GM10248 (cell line): ENCODE measurements at places on chromosomes 1 and 21.

GRCh38 chr1:37612186-37612585 lies 16.4 kb upstream of the GNL2 start:
- no peak for DNase-seq

- DNase-seq = no peak
Observed at GRCh38 chr1:89518221-89518631, 6.4 kb upstream of the LRRC8B start.

DNA sequence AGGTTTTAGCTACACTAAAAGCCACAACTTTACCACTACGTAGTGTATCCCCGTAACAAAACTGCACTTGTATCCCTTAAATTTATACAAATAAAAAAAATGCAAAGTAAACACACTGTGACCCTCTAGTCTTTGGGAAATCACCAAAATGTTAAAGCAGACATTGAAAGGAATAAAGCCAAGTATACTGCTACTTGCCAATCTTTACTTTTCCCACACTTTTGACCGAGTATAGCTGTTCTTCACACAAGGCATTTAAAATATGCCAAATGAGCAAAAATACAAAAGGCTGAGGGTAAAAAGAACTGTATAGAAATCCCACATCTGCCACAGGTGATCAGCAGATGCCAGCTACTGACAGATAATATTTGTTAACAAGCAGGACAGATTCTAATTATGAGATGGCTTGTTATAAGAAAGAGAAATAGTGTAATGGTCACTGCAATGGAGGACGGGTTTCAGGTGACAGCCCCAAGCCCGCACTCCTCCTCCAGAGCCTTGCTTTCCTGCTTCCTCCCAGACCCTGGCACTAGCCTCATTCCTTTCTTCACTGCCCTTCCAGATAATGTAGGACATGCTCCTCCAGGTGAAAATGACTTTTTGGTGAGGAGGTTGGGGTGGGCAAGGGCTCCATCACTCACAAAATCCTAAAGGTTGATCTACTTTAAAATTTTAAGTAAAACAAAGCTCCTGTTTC lies 18.1 kb downstream of the KCNT2 start:
- DNase-seq = no peak

DNA sequence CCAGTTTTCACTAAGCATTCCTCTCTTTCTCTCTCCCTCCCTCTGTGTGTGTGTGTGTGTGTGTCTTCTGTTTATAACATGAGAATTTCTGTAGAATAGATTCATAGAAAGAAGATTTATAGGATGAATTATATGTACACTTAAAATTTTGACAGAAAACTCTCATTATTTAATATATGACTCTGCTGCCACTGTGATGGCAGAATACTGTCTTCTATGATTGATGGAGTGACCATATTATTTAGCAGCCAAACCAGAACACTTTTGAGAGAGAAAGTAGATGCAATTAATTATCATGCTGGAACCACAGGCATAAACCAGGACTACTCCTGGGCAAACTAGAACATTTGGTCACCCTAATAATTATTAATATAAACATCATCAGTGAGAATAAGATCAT lies 34.3 kb upstream of the XPR1 start:
- no peak for DNase-seq

- DNase-seq = peak; percentile 32
Observed at GRCh38 chr1:8701794-8702471, 115.5 kb downstream of the RERE start.

DNA sequence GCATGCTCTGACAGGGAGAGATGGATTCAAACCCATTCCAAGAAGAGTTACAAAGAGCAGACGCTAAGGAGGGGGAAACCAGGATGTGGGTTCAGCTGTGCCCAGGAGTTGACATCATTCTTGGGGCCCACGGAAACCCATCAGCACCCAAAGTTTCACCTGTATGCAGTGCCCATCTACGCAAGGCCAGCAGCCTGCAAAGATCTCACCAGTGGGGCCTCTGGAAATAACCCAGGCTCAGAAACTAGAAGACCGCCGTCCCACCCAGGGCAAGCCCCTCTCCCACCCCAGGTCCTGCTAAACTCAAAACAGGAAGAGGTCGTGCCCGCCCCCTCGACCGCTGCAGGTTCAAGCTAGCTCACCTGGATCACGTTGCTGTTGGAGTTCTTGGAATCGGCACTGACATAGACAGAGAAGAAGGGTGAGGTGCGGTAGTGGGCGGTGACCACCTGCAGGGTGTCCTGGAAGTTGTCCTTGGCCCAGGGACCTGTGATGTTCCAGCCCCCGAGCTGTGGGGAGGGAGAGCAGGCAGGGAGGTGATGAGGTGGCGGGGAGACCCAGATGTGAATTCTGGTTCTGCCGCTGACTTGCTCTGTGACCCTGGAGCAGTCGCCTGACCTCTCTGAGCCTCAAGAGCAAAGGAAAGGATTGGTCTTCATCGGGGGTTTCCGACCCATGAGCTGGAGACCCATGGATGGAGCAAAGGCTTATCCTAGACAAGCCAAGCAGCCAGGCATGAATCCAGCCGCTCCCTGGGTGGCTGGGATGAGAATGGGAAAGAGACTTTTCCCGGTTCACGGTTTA lies 31.7 kb downstream of the ECE1 start:
- DNase-seq = no peak

DNA sequence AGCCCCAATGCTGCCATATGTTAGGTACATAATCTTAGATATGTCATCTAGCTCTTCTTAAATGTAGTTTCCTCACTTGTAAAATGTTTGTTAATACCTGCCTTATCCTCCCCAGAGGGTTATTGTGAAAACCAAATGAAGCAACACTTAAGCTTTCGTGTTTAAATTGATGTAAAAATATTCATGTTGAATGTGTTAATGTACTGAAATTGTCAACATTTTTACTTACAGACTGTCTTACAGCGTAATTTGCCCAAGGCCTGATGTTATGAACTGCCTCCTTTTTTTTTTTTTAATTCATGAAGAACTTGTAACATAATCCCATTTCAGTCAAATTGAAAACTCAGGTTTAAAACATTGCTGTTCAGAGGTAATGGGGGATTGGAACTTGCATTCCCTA lies 25.6 kb upstream of the ENAH start:
- no peak for DNase-seq

DNA sequence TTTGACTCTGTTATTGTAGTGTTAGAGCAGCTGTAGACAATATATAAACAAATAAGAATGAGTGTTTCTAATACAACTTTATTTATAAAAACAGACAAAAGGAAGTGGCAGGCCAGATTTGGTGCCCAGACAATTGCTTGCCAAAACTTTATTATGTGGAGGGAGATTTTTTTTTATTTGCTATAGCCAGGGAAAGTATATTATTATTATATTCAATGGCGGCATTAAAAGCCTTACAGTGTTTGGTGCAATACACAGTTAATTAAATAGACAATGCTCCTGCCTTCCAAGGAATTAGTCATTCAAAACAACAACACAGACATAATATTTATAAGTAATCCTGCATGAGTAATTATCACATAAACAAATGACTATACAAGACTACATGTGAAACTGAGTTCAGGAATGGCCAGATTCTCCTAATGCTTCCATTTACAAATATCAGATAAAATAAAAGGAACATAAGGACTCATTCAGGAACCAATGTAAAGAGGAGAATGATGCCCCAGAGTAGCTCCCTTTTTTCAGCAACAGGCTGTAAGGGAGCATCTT lies 10.6 kb upstream of the RC3H1 start:
- no peak for DNase-seq
